ENCODE measurements at places on chromosomes 7 and 10.

DNA sequence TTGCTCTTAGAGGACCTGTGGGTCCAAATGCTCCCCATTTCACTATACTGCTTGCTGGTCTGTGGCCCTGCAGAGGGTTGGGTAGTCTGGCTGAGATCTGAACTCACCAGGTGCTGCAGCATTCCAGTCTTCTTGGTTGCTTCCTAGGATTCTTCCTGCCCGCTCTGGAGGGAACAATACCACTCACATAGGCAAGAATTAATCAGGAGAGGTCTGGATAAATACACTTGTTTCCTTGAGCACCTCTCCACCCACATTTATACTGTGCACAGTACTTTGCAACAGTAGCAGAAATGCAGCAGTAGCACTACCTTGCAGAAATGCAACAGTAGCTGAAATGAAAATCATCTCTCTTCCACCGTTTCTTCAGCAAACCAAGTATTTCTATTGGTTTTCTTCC is 125.3 kb downstream of the INSYN2A start:
- no peak for DNase-seq

GRCh38 chr7:620056-620455 is 100.4 kb upstream of the PDGFA start:
- no peak for DNase-seq

DNA sequence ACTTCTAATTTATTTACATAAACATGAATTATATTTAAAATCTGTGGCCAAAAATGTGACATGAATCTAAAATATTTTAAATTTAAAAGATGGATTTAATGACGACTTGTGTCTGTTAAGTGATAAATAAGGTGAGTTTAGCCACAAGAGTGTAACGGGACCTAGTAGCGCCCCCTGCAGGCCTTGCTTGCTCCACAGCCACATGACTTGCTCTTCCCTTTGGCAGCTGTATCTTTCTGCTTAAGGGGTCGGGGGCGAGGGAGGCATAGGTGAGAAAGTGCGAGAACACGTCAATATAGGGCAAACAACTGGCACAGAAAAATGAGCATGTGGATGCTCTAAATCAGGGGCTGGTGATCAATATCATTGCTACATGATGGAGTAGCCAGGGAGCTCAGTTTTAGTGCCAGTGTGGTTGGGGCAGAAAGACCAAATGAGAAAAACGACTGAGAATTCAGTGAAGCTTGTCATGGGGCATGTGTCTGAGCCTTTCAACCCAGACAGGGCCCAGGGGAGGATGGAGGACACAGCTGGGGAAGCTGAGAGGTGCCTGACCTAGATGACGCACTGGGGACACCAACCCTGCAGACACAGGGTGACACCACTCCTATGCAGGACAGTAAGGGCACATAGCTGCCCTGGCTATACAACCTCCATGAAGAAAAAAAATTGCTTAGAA is 49.8 kb downstream of the PAXIP1 start:
- no peak for DNase-seq

GRCh38 chr10:753530-753929 is 64.1 kb upstream of the DIP2C start:
- DNase-seq: no peak

- DNase-seq: no peak
Measured at GRCh38 chr7:28228396-28228795, 47.8 kb upstream of the JAZF1 start.

Data from hippocampal formation (tissue), 2 donors.